ENCODE measurements at places on chromosomes 3 and 15. TPM values are rescaled to one million over a fixed set of nuclear protein-coding genes. Genes with fewer than 3 reads are reported as not detected.

UBL7 gene
- total RNA-seq, result 48.9 TPM

CCR5 gene
- 0.73 TPM for total RNA-seq

GRCh38 chr3:155958676-155959075 lies 88.2 kb downstream of the GMPS start:
- DNase-seq, result no peak

DNA sequence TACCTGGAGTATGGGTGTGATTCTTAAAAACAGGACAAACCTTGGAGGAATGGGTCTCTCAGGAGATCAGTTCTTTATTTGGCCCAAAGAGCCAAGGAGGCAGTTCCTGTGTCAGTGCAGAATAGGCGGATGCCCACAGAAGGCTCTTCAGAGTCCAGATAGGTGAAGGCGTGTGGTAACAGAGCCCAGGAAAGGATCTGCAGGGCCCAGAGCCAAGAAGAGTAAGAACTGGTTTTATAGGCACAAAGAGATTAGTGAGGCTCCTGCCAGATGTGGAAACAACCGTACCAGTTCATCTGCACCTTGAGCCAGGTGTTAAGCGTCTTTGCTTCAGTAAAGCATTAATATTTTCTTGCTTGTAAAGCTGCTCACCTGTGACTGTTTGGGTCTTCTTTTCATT lies 140.1 kb upstream of the BFSP2 start:
- peak; percentile 27 for DNase-seq

GRCh38 chr15:79874242-79874641 lies 22.6 kb downstream of the MTHFS start:
- DNase-seq, result no peak

SKOR1 gene
- 1.8 TPM for total RNA-seq

DNA sequence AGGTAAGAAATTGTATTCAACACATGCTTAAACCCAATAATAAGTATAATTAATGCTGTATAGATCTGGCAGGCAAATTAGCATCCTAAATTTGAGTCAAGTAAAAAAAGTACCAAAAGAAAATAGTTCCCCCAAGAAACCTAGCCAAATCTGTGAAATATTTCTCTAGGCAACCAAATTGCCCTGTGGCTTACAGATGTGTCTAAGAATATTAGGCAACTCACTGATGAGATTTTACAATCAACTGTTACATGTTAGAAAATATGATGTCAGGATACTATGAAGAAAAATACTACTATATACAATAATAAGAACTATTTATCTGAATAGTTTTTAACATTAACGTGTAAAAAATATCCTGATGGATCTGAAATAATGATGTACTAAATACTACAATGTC lies 397.1 kb downstream of the TIGIT start:
- no peak for DNase-seq

- DNase-seq, result no peak
Observed at GRCh38 chr15:64948916-64949315, 37.2 kb downstream of the ANKDD1A start.

Measured in breast epithelium (tissue), 4 donors.